ENCODE measurements at places on chromosomes 6 and 20.

DNA sequence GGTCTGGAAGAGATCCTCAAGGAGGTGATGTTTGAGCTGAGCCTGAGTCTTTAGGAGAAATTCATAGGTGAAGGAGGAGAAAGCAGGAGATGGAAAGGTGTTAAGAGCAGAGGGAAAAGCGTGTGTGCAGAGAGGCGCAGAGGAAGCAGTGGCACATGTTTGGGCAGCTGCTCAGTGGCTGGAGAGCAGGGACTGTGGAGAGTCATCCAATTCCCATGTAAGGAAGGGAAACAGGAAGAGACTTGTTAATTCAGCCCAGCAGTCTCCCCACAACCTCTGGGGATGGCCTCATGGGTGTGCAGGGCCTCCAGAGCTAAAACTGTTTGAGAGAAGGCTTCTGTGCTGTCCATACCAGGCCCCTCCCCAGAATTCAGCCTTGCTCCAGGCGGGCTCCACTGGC lies 16.2 kb downstream of the AAR2 start:
- DNase-seq, result no peak

DNA sequence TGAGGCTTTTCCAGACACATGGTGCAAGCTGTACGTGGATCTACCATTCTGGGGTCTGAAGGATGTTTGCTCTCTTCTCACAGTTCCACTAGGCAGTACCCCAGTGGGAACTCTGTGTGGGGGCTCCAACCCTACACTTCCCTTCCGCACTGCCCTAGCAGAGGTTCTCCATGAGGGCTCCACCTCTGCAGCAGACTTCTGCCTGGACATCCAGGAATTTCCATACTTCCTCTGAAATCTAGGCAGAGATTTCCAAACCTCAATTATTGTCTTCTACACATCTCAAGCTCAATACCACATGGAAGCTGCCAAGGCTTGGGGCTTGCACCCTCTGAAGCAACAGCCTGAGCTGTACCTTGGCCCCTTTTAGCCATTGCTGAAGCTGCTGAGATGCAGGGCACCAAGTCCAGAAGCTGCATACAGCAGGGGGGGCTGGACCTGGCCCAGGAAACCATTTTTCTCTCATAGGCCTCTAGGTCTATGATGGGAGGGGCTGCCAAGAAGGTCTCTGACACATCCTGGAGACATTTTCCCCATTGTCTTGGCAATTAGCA lies 11.6 kb downstream of the PDSS2 start:
- DNase-seq, result no peak

GRCh38 chr20:33645396-33645795 lies 16.7 kb upstream of the C20orf144 start:
- no peak for DNase-seq

DNA sequence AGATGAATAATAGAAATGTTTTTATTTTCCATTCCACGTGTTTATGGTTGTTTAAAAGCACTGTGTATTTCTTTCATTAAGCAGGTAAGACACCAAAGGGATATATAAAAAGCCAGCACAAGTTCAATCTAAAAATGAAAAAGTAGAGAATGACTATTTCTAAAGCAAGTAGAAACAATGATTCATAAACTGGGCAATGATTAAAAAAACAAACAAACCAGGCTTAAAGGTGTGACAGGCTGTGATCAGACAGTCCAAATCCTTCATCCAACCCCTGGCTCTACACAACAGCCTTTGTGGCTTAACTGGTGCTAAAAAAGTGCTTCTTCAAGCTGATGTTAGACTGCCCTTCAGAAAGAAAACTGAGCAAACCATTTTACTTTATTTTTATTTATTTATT lies 45.7 kb upstream of the TSHZ2 start:
- no peak for DNase-seq

- DNase-seq, result no peak
Observed at GRCh38 chr20:61350500-61351250, 98.6 kb downstream of the CDH4 start.

DNA sequence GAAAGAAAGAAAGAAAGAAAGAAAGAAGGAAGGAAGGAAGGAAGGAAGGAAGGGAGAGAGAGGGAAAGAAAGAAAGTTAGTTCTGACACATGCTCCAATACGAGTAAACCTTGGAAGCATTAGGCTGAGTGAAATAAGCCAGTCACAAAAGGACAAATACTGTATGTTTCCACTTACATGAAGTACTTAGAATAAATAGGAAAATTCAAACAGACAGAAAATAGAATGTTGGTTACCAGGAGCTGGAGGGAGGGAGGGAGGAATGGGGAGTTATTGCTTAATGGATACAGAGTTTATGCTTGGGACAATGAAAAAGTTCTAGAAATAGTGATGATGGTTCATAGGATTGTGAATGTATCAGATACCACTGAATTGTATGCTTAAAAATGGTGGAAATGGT lies 75.2 kb upstream of the CDH4 start:
- DNase-seq, result no peak

DNA sequence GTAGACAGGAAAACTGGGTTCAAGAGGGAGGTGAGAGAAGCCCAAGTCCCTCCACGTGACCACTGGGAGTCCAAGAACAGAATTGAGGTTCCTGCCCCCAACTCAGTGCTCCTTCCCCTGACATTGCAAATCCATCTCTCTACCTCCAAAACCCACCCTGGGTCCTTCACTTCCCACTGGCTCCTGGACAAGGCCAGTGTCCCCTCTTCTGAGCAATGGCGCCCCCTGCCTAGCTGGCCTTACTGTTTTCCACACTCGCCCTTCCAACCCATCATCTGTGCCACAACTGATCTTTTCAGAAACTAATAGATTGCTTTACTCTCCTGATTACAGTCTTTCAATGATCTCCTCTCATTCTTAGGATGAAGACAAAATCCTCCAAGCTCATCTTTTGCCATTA lies 200.3 kb downstream of the ANKRD60 start:
- no peak for DNase-seq

DNA sequence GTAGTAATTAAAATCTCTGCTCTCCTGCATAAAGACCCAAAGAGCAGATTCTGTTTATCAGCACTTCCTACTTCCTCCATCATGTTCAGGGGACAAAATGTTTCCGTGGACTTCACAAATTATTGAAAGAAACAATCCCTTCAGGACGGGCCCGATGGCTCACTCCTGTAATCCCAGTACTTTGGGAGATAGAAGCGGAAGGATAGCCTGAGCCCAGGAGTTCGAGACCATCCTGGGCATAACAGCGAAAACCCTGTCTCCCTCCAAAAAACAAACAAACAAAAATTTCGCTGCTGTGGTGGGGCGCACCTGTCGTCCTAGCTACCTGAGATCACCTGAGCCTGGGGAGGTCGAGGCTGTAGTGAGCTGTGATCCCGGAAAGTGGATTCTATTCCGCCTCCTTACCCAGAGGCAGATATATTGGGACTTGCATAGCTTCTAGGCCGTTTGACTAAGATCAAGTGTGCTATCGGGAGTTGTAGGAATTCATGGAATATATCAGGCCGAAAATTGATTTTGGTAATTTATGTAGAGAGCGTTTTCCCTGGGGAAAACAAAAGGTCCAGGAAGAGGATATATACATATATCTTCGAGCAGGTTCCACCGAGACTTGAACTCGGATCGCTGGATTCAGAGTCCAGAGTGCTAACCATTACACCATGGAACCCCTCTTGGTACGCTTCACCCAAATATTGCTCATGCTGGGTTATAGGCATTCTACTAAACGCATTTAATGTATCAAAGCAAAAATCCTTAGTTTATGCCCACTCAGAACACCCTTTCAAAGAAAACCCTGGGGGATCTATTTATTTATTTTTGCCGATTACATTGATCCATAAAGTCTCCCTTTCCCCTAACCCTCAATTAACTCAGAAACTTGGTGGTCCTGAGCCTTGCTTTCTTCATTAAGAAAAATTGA lies 74.5 kb upstream of the ZNF184 start:
- DNase-seq, result no peak

DNA sequence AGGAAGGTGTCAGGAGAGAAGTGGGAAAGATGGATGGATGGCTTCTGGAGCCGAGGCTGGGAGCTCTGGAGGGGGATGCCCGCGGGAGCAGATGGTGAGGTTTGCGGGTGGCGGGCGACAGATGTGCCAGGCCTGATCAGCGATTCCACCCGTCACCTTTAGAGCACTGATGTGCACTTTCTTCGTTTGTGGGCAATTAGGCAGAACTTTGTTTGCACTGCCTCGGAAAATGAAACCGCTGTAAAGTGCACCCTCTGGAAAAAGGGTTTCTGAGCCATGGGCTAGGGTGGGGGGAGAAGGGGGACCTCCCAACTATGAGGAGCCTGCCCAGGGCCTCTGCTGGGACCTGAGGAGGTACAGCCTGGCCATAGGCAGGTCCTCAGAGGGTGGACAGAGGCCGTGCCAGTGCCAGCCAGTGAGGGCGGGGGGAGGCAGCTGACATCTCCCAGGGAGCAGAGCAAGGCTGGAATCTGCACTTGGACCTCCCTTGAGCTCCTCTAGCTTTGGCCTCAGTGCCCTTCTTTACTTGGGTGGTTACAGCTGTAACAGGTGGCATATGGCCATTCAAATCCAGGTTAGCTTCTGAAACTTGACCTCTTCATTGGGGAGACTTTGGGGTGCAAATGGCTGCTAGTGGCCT lies 58.7 kb downstream of the CD40 start:
- DNase-seq, result no peak

DNA sequence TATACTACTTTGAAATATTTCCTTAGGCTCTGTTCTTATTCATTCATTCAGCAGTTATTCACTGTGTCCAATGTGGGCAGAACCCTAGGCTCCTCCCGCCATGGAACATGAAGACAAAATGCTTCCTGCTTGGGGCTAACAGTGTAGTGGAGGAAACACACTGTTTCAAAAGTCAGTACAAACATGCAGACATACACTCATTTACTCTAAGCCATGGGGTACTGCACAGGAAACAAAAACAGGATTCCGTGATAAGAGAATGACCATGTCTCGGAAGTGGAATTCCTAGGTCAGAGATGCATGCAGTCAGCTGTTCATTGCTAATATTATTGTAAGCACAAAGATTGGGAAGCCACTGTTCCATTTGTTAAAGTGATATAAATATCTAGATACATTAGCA lies 18.4 kb upstream of the FAM209A start:
- DNase-seq, result no peak

DNA sequence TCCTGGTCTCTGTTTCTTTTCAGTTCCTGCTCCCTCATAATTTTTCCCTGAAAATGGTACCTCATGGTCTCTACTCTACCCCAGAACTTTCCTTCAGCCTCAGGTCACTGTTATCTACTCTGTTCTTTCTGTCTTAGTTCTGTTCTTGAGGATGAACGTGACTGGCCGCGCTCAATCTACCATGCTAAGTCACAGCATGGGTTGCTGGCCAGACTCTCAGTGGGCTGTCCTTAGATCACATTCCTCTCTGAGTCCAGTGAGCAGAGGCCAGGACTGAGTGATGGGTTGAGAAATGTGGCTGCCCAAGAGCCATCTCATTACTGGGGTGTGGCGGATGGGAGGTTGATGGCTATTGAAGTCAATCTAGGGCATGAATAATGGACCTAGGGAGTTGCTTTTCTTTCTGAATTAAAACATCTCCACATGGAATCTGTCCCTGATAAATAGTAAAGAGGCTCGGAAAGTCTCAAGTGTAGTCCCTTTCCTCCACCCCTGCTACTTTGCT lies 164.0 kb upstream of the DTNBP1 start:
- DNase-seq, result no peak
